Non-pigmented ciliary epithelial cell (primary cell): ENCODE measurements at places on chromosomes 11 and 22.
A peak's percentile ranks its signal among the peaks of the same experiment; 100 is the strongest.

- no peak for DNase-seq
Measured at GRCh38 chr22:42716221-42716620, 4.4 kb downstream of the A4GALT start.

DNA sequence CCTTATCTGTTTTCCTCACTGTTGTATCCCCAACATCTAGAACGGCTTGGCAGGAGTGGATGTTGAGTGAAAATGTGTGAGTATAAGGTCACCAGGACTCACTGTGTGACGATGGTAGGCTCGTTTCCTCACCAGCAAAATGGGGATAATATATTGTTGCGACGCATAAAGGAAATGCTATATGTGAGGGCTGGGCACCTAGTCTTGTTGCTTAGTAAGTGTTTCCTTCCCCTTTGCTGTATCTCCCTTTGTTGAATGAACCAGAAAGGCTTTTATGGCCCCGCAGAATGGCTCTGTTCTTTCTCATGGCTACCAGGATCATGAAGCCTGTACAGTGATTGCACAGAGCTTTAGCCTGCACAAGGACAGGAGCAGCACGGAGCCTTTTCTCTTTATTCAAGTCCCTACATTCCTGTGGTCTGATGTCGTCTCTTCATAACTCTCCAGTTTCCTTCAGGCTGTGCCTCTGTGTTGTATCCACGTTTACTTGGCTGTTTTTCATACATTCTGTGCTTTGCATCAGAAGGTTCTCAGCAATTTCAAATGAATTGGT lies 5.4 kb downstream of the TNRC6B start:
- peak; percentile 65 for DNase-seq

- no peak for DNase-seq
Measured at GRCh38 chr11:134459246-134460061, 47.4 kb upstream of the B3GAT1 start.

GRCh38 chr11:73152086-73152853 lies 10.2 kb upstream of the FCHSD2 start:
- DNase-seq = no peak

- DNase-seq = no peak
Measured at GRCh38 chr11:86230921-86231434, 13.6 kb upstream of the EED start.

- no peak for DNase-seq
Measured at GRCh38 chr11:217704-218103, 10.2 kb downstream of the RIC8A start.

- no peak for DNase-seq
Measured at GRCh38 chr11:14529951-14530350, 9.8 kb upstream of the PSMA1 start.

DNA sequence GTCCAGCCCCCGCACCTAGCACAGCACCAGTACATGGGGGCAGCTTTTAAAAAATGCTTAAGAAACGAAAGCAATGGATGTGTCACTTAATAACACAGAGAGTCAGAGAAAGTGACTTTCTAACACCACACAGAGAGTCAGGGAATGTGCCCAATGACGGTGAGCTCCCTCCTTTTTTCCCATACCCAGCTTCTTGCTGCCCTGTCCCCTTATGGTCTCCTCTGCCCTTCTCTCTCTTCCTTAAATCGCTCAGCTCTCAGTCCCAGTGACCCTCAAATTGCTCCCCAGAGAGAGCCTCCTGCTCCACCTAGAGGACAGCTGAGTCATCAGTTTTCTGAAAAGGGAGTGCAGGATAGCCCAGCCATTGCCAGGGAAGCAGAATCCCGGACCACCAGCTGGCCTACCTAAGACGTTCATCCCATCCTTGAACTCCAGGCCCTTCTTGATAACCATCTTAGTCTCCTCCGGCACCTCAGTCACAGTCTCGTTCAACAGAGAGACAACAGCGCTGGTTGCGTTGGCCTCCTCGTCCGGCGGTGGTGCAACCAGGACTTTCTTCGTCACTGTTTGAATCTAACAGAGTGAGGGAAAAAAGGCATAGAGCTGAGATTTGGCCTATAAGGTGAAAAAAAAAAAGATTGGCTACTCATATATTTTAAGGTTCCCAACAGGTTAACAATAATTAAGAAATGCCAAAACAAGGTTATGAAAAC lies 113.5 kb downstream of the SLC1A2 start:
- DNase-seq = no peak

- no peak for DNase-seq
Measured at GRCh38 chr11:74685905-74686304, 45.3 kb downstream of the CHRDL2 start.

GRCh38 chr11:60145677-60146076 lies 37.2 kb downstream of the MS4A6A start:
- no peak for DNase-seq

GRCh38 chr11:76252631-76253070 lies 46.3 kb upstream of the WNT11 start:
- no peak for DNase-seq

- DNase-seq = peak; percentile 100
Measured at GRCh38 chr11:9565822-9566560, 7.5 kb upstream of the WEE1 start.

- DNase-seq = no peak
Measured at GRCh38 chr22:48494968-48495750, 1332.5 kb downstream of the BRD1 start.
